NCI-H1930 (cell line): ENCODE measurements at places on chromosomes 1 and 21.

DNA sequence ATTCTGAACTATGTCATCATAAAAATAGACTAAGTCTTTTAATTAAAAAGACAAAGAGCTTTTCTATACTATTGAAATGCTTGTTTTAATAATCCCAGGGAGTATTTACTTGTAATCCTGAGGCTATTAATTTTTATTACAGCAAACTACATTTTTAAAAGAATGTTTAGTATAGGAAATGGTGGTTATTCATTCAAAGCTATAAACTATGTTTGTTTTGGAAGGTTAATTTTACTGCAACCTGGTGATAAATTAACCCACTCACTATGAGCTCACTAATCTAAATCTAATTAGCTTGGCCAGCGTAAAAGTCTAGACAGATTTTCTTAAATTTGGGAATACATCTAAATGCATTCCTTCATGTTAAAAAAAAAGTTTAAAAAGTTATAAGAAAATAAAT, 13.8 kb upstream of the EYA3 start:
- DNase-seq = no peak

- no peak for DNase-seq
These were observed 102.3 kb downstream of the SPSB1 start for GRCh38 chr1:9395018-9395417.

- no peak for DNase-seq
These were observed 1.2 kb upstream of the SLC25A33 start for GRCh38 chr1:9537863-9538668.

DNA sequence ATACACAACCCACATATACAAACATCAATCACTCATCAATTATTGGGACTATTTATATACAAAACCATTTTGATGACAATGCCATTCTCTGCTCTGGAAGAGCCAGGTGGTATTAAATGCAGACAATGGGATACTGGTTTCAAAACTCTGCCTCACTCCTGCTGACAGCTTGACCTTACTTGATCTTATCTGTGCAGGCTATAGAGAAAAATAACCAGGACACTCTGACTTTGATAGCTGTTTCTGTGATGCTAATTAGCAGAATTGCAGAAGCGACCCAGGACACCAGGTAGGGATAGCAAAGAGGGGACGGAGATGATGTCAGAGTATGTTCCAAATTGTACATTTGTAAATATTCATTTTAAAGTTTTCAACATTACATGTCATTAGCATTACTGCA, 89.5 kb downstream of the OLFM3 start:
- DNase-seq = no peak

DNA sequence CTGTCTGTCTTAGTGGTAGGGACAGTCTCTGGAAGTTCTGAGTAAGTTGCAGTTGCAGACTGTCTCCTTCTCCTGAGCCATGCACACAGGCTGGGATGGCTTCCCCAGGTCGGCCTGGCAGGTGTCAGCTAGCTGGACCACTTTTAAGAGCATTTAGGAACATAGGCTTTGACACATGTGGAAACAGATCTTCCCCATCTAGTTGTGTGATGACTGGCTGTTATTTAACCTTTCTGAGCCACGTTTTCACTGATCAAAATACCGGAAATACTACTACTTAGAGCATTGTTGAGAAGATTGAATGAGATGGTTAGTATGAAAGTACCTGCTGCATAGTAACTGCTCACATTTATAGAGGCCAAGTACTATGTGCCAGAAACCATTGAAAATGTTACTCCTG, 6.2 kb upstream of the MAPKAPK2 start:
- no peak for DNase-seq

- DNase-seq = no peak
These were observed 6.2 kb downstream of the PGLYRP3 start for GRCh38 chr1:153306303-153307220.

- DNase-seq = no peak
These were observed 31.6 kb downstream of the IGSF5 start for GRCh38 chr21:39776589-39776988.

- no peak for DNase-seq
These were observed 40.1 kb downstream of the DSTYK start for GRCh38 chr1:205171369-205171768.

- DNase-seq = no peak
These were observed 3.1 kb downstream of the SV2A start for GRCh38 chr1:149914545-149914944.

DNA sequence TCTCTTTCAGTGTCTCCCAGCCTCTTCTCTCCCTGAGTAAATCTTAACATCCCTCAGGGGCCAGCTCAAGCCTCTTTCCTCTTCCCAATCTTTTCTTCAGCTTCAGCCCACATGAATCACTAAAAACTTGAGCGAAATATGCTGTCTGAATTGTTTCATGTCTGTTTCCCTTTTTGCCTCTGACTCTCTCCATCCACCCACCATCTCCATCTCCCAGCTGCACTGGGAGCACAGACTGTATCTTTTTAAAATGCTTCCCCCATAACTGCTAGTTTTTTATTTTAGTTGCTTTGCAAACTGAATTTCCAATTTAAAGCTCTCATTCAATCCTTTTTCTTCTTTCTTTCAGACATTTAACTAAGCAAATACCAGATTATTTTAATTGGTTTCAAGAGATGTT, 3.0 kb upstream of the AHCTF1 start:
- DNase-seq = no peak

DNA sequence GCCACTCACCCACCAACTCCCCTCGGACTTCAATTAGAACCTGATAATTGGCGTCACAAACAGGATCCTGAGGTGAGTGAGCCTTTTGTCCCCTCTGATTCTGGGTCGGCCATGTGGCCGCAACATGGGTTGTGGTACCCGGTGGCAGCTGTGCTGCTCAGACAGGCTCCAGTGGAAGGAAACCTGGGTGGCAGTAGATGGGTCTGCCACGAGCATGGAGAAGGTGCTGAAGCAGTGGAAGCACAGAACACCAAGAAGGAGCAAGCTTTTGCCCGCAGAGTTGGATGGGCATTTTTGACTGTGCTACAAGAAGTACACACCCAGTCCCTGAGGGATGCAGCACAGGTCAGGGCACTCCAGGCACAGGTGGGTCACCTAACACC, 16.5 kb upstream of the UBE2U start:
- DNase-seq = no peak

DNA sequence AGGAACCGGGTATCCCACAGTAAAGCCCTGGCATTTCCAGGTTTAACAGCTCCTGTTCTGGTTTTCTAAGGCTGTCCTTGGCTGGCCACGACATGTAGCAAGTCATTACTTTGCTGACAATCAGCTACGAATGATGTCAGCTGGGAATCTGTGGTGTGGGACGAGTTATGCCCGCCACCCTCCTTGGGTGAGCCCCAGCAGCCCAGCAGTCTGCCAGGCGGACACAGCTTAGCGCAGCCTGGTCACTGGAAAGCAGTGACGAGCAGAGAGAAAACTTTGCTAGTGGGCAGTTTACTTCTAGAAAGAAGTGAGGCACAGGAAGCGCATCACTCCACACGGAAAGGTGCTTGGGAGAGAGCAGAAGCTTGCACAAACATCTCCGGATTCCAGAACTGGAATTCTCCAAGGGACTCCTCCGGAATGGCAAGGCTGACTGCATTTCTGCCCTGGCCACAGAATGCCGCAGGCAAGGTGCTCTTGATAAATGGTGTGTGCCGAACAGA, 15.5 kb upstream of the ZNF436 start:
- DNase-seq = no peak

DNA sequence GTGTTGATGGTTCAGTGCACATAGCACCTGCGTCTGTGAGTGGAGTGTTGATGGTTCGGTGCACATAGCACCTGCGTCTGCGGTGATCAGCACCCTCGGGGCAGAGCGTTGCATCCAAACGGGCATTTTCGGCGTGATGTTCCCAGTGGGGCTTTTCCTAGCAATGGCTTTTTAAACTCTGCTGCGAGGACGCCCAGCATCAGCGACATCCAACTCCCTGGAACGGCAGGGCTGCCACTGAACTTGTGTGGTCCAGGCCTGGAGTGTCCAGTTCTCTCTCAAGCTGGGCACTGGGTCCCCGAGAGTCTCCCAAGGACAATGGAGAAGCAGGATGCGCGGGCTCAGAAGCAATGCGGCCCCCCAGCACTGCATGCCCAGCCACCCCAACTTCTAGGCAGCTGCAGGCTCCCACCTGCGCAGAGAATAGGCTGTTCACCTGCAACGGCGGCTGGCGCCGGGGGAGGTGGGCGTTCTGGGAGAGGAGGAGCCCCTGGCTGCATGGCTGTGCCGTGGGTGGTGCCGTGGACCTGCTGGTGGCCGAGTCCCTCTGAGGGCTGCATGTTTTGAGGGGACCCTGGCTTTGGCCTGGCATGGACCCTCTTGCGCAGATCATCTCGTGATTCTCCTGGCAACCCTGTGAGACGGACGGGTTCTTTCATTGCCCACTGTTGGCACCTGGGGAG, 10.1 kb upstream of the C1orf174 start:
- DNase-seq = no peak

GRCh38 chr1:34867415-34867814, 7.9 kb upstream of the SMIM12 start:
- no peak for DNase-seq

GRCh38 chr1:157156058-157156541, 17.9 kb upstream of the ETV3 start:
- peak; percentile 16 for DNase-seq

- DNase-seq = no peak
These were observed 30.3 kb downstream of the SELL start for GRCh38 chr1:169681140-169681539.

- DNase-seq = no peak
These were observed 35.0 kb downstream of the BTG3 start for GRCh38 chr21:17577701-17578100.

GRCh38 chr1:245598524-245599305, 443.9 kb downstream of the KIF26B start:
- DNase-seq = no peak

DNA sequence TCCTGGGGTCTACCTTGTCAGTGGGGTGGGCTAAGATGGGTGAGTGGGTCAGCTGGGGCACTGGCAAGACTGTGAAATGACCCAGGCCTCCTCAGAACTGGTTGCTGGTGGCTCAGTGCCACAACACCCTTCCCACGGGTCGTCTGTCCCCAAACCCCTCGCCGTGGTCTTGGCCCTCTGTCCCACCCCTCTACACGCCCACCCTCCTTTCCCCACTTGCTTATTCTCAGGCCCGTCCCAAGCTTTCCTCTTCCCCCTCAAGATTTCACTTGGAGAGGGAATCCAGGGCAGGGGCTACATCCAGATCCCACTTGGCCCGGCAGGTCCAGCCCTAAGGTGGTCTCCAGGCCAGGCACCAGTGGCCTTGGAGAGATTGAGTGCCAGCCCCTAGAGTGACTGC, 16.7 kb downstream of the CSF1 start:
- no peak for DNase-seq

DNA sequence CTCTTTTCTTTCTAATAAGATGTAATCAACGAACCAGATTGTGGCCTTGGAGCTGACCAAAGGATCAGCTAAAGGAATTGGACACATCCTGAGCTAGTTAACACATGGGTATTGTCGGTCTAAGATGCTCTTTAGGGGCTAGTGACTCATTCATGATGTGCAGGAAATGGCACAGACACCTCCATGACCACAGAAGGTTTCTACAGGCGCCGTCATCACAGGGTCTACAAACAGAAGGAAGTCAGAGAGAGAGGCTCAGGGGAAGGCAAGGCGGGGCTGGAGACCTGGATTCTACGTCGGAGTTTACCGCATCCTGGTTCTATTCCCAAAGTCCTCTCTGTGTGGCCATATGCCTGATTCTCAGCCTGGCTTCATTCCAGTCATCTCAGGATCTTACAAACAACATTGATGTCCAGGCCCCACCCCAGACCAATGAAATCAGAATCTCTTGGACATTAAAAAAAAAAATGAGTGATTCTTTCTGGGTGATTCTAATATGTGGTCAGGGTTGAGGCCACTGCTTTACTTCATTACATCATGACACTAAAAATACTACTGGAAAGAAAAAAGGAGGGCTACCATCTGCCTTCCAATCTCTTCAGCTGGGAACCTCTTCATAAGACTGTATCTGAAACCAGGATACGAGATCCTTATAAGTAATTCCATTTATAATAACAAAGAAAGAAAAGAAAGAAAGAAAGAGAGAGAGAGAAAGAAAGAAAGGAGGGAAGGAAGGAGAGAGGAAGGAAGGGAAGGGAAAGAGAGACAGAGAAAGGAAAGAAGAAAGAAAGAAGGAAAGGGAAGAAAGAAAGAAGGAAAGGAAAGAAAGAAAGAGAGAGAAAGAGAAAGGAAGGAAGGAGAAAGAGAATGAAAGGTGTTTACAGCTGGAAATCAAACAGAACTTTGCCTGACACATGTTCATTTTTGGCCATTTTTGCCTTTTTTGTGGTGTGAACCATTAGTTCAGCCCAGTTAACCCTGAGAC, 11.6 kb upstream of the KCNJ15 start:
- no peak for DNase-seq

DNA sequence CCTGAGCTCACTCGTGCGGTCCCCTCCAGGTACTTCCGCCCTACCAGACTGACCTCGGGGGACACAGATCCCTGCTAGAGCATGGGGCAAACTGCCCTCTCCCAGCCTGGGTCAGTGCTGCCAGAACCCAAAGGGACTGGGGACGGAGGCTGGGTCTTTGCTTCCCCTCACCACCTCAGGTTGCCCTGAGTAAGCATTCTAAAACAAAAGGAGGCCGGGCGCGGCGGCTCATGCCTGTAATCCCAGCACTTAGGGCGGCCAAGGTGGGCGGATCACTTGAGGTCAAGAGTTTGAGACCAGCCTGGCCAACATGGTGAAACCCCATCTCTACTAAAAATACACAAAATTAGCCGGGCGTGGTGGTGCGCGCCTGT, 108.4 kb downstream of the SPSB1 start:
- DNase-seq = no peak

- no peak for DNase-seq
These were observed 244.4 kb downstream of the AKT3 start for GRCh38 chr1:243605604-243606003.

DNA sequence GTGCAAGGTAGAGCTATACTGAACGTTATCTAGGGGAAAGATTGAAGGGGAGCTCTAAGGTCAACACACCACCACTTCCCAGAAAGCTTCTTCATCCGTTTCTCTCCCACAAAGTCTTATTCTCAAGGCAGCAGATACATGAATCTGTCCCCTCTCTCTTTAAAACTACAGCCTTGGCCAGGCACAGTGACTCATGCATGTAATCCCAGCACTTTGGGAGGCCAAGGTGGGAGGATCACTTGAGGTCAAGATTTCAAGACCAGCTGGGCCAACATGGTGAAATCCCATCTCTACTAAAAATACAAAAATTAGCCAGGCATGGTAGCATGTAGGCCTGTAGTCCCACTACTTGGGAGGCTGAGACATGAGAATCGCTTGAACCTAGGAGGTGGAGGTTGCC, 8.1 kb downstream of the CYP4X1 start:
- DNase-seq = no peak

GRCh38 chr1:245412306-245412705, 257.5 kb downstream of the KIF26B start:
- DNase-seq = no peak

DNA sequence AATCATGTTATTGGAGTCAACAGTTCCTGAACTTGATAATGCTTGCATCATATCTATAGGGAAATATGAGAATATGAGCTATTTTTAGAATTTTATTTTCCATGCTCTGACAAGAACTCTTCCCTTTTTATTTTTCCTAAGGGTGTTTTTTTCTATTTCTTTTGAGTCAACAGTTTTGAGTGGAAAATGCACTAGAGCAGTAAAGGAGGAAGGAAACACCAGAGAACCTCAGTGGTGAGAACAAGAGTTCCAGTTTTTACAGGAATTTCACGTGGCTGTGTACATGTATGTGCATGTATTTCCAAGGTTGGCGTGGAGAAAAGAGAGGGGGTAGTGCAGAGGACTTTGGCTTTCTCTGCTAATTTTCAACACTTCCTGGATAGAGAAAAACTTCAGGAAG, 63.6 kb upstream of the TNFSF18 start:
- DNase-seq = no peak

GRCh38 chr1:207251066-207251465, 70.4 kb upstream of the CD55 start:
- no peak for DNase-seq

- no peak for DNase-seq
These were observed 235.6 kb upstream of the CACYBP start for GRCh38 chr1:174764191-174764590.
